Astrocyte of the hippocampus (primary cell): ENCODE measurements at places on chromosomes 3 and 15.
A peak's percentile ranks its signal among the peaks of the same experiment; 100 is the strongest.

- no peak for DNase-seq
Measured at GRCh38 chr15:63488398-63488960, 15.9 kb upstream of the USP3 start.

- no peak for DNase-seq
Measured at GRCh38 chr15:97652041-97652440, 308.5 kb upstream of the ARRDC4 start.

GRCh38 chr3:55322638-55323037 lies 164.5 kb downstream of the WNT5A start:
- peak; percentile 84 for DNase-seq

GRCh38 chr15:84604826-84605553 lies 4.2 kb downstream of the ZSCAN2 start:
- DNase-seq = no peak

GRCh38 chr15:67501177-67501835 lies 19.6 kb upstream of the C15orf61 start:
- peak; percentile 37 for DNase-seq
